ENCODE measurements at places on chromosomes 11 and 22.

GRCh38 chr11:9053316-9054035, 37.9 kb downstream of the SCUBE2 start:
- no peak for DNase-seq

- no peak for DNase-seq
These were observed 79.0 kb downstream of the ABTB2 start for GRCh38 chr11:34278693-34279297.

- DNase-seq, result no peak
These were observed 80.2 kb downstream of the SLC36A4 start for GRCh38 chr11:93117565-93117964.

DNA sequence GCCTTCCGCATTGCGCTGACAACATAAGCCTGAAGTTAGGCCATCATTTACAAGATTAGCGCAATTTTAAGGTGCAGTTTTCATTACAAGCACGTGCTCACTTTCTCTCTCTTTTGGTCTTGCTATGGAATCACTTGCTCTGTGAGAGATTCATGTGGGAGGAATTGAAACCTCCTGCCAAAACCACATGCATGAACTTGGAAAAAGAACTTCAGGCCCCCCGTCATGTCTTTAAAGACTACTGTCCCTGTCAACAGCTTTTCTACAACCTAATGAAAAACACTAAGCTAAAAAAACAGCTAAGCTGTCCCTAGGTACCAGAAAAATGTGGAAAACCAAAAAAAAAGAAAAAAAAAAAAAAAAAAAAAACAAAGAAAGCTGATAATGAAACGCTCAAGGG, 1707.6 kb upstream of the RAG2 start:
- no peak for DNase-seq

DNA sequence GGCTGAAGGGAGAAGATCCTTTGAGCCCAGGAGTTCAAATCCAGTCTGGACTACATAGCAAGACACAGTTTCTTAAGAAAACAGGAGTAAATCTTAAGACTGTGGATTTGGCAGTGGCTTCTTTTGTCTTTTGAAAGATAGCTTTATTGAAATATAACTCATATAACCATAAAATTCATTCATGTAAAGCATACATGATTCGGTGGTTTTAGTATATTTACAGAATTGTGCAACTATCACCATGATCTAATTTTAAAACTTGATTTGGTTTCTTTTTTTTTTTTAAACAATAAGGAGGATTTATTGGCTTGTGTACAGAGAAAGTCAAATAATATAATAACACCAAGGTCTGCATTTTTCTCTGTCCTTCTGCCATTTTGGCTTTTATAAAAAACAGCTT, 23.1 kb upstream of the PSMA1 start:
- DNase-seq, result no peak

- DNase-seq, result no peak
These were observed 69.6 kb upstream of the SHISAL1 start for GRCh38 chr22:44382116-44383038.

- DNase-seq, result no peak
These were observed 1.7 kb upstream of the GAB2 start for GRCh38 chr11:78419327-78419726.

GRCh38 chr11:134519788-134520187, 107.7 kb upstream of the B3GAT1 start:
- no peak for DNase-seq

DNA sequence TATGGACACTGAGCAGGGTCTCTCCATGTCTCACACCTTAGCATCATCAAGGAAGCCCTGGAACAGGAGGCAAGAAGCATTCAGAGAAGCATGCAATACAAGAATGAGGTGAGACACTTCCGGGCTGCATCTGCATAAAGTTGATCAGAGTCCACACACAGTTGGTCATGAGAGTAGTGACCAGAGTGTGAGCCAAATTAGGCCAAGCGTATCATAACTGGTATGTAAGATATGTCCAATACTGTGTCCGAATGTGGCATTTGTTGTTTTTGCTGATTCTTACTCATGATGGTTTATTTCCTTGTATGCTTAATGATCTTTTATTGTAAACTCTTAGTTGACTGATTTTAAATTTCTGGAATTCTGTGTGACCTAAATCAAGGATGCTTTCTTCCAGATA, 315.7 kb downstream of the INSC start:
- no peak for DNase-seq

DNA sequence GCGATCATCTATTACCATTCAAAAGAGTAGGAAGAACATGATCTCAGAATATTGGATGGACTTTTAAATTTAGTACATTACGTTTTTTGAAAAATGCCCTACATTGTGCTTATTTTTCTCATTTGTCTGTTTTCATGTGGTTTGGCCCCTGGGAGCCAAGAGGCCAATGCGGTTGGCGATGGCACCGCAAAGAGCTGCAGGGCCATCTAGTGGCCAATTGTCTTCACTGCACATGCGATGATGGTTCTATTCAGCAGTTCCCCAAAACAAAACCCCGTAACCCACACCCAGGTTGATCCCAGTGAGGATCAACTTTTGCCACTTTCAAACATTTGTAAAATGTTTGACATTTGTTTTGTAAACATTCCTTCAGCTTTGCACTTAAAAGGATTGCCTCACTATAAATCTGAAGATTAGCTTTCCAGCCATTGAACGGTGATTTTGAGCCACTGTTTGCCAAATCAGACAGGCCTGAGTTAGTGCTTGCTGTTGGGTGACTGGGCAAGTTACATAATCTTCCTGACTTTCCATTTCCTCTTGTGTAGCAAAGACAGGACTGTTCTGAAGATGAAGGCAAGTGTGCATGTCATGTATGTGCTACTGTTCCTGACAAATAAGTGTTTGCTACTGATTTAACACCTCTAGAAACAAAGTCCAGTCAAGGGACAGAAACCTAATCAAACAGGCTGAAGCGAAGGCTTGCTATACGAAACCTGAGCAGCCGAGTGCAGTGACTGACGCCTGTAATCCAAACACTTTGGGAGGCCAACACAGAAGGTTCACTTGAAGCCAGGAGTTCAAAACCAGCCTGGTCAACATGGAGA, 29.2 kb upstream of the XBP1 start:
- DNase-seq, result peak; percentile 71

- no peak for DNase-seq
These were observed 71.5 kb upstream of the USP47 start for GRCh38 chr11:11770296-11770695.

DNA sequence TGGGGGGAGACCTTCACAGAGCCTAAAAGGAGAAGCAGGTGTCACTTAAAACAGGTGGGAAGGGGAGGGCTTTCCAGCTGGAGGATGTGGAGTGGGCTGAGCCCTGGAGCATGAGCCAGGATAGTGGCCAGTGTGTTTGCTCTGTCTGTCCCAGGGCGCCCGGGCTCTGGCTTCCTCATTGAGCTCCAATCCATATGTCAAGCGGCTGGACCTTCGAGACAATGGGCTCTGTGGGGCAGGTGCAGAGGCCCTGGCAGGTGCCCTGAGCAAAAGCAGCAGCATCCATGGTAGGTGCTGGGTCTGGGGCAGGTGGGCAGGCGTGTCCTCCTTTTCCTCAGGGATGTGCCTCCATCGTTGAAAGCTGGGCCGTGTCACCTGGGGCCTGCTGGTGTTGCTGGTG, 2.0 kb downstream of the LRRC74B start:
- DNase-seq, result no peak

- DNase-seq, result no peak
These were observed 92.9 kb upstream of the RCN1 start for GRCh38 chr11:31997955-31998354.

DNA sequence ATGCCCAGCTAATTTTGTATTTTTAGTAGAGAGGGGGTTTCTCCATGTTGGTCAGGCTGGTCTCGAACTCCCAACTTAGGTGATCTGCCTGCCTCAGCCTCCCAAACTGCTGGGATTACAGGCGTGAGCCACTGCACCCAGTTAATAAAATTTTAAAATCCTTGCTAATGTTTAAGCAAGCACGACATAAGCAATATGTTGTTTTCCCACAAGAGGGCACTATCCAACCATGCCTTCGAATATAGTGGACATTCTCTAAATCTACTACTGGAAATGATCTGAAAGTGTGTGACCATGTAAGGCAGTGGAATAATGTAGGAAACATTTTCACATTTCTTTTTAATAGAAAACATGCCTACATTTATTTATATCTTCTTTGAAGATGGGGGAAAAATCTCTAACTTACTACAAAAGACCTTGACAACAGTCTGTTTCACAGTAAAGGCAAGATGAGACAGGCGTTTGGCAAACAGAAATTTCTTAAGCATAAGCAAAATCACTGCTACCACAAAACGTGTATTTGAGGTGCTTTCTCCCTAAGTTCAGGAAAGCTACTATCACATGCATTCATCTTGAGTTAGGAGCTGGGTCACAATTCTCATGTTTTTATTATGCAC, 38.2 kb downstream of the PITPNB start:
- peak; percentile 23 for DNase-seq

DNA sequence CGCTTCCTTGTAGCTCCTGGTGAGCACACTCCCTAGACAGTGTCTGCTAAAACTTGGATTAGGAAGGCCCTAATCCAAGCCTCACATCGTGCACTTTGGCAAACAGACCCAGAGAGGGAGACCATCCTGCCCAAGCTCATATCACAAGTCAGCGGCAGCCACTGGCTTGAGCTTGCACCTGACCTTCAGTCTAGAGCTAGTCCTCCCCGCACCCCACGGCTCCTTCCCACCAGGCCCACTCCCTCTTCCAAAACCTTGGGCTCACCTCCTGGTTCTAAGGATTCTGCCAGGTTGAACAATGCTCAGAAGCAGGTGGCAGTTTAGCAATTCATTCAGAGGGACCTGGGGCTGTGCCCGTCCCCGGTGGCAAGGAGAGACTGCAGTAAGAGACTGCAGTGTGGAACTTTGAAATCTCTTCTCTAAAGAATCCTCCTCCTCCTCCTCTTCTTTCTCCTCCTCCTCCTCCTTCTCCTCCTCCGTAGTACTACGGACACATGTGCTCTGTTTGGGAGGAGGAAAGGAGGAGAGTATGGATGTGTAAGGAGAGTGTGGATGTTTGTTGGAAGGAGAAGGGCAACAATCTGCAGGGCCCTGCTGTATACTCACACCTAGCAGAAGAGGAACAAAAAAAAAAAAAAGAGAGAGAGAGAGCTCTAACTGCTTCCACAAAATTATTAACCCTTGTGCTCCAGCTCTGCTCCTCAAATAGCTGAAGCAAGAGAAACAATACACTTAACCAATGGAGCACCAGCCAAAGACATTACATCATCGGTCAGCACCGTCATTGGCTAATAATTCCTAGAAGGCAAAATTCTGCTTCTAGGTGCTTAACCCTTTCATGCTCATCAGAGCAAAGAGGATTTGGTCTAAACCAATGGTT, 6.0 kb downstream of the SYN3 start:
- no peak for DNase-seq

Data from NCI-H1436 (cell line).